ENCODE measurements at places on chromosomes 11 and 22.

- no peak for DNase-seq
Observed at GRCh38 chr22:32916025-32916424, 114.5 kb downstream of the TIMP3 start.

- peak; percentile 73 for DNase-seq
Observed at GRCh38 chr11:113274713-113275582, 39.4 kb upstream of the TTC12 start.

DNA sequence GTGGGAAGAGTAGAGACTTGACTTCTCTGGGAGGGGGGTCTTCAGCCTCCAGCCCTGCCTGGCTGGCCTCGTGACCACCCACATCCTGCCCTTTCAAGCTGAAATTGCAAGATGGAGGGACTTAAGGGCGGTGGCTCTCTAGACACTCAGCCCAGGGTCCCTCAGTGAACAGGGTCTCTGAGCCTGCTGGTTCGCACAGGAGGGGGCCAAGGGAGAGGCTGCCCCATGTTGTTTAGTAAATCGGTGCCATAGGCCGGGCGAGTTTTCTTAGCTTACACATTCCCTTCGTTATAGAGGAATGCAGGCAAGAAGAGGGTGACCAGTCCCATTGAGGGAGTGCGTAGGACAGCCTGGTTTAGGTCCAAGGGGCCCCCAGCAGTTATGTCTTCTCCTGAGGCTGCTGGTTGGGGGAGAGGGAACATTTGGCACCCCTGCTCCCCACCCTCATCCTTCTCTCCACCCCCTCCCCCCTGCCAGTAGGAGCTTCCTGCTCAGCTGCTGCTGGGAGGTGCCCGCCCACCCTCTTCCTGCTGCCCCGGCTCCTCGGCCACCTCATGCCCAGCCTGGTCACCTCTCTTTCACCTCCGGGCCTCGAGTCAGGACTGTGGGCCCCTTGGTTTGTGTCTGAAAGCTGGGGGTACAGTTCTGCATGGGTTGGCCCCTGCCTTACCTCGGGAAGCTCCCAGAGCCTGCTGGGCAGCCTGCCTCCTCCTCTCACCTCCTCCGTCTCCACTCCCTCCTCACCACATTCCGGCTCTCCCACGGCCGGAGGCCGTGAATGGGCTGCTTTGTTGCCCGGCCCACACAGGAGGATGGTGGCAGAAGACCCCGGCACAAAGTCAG, 3.9 kb downstream of the FRMD8 start:
- DNase-seq = no peak

DNA sequence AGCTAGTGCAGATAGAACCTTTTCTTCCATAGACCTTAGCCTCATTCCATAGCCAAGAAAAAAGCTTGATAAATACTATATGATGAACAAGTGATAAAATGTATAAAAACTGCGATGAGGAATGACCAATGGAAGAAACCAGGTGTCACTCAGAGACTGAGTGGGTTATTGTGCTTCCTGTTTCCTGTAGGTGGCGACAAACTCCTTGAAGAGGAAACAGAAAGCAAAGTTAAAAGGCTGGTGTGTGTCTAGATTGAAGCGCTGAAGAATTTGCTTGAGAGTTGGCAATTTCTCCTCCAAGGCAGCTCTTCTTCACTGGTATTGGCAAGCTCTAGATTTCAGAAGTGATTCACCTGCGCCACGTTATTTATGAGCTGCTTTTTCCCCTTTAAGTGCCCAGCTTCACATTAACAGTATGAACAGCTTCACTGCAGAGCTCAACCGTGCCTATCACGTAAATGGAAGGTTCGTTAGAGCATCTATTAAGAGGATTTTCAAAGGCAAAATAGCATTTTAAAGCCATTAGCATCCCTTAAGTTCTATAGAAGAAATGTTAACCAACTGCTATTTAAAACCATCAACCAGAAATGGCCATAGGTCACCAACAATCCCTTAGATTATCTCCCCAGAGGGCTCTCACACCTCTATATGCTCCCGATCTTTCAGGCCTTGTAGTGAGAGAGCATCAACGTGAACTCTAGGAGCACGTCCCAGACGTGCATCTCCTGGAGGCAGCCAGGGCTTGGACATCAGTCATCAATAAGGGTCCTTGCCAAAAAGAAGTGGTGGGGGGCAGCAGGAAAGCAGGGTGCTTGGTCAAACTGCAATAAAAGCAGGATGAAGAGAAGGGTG, 179.4 kb downstream of the CADM1 start:
- peak; percentile 34 for DNase-seq

DNA sequence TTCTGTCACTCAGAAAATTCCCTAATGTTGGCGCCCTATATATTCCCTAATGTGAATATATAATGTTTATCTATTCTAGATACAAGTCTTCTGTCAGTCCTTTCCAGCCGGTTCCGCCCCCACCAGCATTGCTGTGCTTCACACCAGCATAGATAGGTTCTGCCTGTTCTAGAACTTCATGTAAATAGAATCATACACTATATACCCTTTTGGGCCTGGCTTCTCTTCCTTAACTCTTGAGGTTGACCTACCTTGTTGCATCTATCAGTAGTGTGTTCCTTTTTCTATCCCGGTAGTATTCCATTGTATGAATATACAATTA, 34.6 kb downstream of the OTOG start:
- no peak for DNase-seq

GRCh38 chr11:18706330-18707243, 8.0 kb downstream of the TMEM86A start:
- no peak for DNase-seq

All from H9 (cell line).